ENCODE measurements at places on chromosomes 2 and 18.
A peak's percentile ranks its signal among the peaks of the same experiment; 100 is the strongest.

- DNase-seq = no peak
Measured at GRCh38 chr2:44315945-44316344, 40.7 kb downstream of the SLC3A1 start.

- peak; percentile 47 for DNase-seq
Measured at GRCh38 chr2:216692636-216693413, 2.5 kb downstream of the IGFBP5 start.

DNA sequence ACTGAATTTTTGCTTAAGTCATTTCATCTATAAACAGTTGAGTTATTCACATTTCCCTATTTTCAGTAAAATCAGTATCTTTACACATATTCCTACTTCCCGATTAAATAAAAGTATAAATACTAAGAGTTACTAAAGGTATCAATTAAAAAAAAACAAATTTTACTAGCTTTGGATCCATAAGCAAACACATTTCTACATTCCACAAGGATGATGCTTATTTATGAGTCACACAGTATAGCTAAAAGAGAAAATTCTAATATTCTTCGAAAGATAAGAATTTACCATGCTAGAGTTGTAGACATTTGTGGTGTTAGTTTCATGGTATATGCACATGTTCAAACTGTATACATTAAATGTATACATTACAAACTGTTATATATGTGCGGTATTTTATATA is 23.7 kb downstream of the PGAP1 start:
- DNase-seq = no peak

DNA sequence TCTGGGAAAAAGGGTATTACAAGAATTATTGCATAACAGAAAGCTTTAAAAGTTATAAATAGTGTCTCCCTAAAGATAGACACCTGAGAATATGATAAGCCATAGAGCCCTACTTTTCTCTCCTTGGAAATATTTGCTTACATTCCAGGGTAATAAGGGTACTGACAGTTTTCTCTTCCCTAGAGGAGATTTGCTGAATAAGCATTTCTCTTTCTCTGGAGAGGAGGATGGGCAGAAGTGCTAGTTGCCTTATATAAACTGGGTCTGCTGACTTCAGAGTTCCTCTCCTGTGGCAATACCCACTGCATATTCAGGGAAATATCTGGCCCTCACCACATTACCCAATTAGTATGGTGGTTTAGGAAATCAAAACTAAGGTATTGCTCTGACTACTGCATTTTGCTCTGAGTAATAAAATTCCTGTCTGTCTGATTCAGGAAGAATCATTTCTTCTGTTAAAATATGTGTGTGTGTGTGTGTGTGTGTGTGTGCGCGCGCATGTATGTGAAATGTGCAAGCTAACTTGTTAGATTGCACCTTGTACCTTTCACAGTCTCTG is 1391.3 kb downstream of the DSC3 start:
- no peak for DNase-seq

DNA sequence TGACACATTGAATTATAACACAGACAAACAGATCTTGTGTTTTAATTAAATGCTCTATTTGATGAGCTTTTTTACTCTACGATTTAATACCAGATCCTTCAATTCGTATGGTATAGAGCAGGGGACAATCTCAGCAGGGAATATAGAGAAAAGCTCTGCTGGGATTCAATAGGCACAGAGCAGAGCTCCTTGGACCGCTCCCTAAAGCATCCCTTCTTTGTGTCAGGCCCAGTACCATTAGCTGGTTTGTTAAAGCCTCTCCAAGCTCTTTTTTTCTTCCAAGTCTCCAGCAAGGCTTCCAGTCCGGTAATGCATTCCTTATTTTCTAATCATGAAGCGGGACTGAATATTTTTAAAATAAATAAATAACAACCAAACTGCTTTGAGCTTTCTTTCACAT is 466.0 kb downstream of the NR4A2 start:
- no peak for DNase-seq

DNA sequence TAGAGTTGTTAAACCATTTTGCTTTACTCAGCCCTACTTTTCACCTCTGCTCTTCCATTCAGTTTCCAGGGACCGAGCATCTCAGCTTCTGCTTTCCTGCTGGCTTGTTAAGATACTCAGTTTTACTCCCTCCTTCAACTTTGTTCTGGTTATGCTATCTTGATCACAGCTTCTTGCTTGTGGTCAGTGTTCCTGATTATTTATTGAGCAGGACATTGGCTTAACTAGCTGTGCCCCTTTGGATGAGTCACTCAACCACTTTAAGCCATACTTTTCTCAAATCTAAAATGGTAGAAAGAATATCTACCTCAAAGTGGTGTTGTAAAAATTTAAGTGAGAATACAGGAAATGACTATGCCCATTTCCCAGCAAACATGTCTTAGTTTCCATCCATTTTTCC is 124.0 kb downstream of the KYNU start:
- no peak for DNase-seq

GRCh38 chr18:1075322-1075721 is 170.7 kb downstream of the ADCYAP1 start:
- no peak for DNase-seq

DNA sequence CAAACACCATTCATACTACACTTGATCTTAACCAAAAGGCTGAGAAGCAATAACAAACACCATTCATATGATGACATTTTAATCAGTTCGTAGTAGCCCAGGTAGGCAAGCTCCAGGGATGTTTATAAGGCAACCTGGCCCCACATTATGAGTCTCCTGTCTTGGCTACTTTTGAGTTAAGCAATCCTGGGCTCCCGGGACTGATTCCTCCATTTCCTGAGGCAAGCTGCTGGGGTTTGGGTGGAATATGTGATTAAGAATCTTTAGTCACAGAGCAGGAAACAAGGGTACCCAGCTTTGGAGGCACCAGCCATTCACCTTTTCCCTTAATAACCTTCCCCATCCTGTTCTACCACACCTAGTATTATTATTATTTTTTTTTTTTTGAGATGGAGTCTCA is 24.5 kb upstream of the SPRED2 start:
- no peak for DNase-seq

GRCh38 chr2:55011831-55012671 is 38.2 kb downstream of the RTN4 start:
- no peak for DNase-seq

DNA sequence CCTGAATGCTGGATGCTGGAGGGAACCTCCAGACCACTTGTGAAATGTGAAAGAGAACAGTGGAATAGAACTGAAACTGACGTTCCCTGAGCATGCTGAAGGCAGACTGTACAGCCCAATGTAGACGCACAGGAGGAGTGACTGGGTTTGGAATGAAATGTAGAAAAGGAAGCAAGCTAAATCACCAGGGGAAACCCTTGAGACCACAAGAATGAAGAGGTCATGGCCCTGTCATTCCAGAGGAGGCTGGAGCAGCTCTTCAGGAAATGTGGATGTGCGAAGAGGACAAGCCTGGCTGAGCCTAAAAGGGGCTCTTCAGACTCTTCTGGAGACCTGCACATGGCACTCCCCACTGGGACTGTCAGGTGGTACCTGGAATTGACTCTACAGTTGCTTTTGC is 118.5 kb upstream of the ALPP start:
- DNase-seq = no peak

DNA sequence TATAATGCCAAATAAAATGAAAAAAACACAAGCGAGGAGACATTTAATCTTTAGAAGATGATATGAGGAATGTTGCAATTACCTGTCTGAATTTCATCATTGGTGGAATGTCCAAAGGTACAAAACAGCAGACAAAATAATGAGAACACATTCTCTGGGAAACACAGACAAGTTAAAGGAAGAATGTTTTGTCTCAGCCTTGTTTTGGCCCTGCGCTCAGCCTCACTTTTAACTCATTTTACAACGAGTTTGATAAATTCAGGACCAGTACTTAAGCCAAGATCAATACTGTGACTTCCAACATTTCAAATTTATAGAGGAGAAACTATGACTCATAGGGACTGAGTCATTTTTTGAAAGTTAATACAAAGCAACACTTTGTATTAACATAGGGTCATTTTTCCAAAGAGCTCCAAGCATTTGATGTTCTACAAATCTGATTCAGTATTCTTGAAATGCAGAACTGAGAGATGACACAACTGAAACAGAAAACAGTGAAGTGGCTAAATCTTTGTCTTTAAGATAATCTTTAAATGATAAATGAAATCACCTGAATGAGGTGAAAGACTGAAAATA is 833.2 kb upstream of the CHAC2 start:
- no peak for DNase-seq

- DNase-seq = no peak
Measured at GRCh38 chr2:10428355-10428754, 19.8 kb downstream of the ODC1 start.

- no peak for DNase-seq
Measured at GRCh38 chr2:132255714-132256113, 94.0 kb upstream of the ANKRD30BL start.

DNA sequence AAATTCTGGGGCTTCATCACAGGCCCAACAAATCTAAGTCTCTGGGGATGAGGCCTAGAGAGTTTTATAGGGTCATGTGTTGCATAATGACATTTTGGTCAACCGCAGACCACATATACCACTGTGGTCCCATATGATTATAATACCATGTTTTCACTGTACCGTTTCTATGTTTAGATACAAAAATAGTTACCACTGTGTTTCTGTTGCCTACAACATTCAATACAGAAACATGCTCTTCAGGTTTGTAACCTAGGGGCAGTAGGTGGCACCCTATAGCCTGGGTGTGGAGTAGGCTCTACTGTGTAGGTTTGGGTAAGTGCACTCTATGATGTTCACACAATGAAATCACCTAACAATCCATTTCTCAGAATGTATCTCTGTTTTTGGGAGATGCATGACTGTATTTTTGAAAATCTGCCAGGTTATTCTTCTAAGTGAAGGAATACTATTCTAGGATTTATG is 485.2 kb downstream of the PTPRM start:
- DNase-seq = no peak

GRCh38 chr18:55458456-55459203 is 129.4 kb downstream of the TCF4 start:
- DNase-seq = no peak

DNA sequence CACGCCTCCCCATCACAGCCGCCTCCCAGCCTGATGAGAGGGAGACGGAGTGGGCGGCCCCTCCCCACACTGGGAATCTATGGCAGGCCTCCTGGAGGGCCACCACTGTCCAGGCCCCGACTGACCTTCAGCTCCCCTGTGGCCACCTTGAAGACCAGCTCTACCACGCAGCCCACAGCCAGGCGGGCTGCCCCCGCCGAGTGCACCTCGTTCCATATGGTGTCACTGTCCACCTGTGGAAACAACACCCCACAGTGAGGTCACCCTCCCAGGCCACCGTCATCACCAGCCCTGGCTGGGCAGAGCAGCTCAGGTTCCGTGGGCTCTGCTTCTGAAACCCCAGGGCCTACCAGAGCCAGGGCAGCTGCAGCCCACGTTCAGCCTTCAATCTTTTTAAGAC is 242.0 kb downstream of the TWIST2 start:
- no peak for DNase-seq
